IPS-NIHi11 (cell line): ENCODE measurements at places on chromosomes 7 and 10.

- DNase-seq = no peak
Measured at GRCh38 chr7:1188720-1189294, 28.8 kb upstream of the ZFAND2A start.

DNA sequence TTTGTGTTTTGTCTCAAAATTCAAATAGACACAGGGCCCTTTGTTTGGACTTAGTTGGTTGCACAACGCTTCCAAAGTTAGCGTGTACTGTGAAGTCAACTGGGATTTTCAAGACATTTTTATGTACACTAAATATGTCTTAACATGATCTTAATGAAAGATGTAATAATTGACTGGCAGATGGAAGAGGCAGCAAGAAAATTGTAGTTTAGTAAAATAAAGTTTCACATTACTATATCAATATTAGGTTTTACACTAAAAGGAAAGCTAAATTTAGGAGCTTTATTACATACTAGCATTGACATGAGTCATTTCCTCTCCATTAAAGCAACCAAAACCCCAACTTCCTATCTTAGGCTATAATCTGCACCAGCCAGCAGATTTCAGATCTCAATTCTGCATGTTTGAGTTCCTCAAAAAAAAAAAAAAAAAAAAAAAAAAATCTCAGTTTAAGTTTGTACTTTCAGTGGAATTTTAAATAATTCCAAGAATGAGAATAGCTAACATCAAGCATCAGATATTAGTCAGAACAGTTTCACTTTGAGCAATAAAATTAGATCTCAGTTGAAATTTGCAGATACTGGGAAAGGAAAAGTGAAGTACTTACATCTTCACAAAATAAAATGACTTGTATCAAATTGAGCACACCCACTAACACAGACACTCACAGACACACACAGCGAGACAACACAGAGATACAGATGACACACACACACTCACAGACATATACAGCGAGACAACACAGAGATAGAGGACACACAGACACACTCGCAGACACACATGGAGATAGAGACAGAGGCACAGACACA lies 346.6 kb upstream of the KLF6 start:
- no peak for DNase-seq

GRCh38 chr7:35849954-35850353 lies 49.1 kb downstream of the SEPTIN7 start:
- no peak for DNase-seq

DNA sequence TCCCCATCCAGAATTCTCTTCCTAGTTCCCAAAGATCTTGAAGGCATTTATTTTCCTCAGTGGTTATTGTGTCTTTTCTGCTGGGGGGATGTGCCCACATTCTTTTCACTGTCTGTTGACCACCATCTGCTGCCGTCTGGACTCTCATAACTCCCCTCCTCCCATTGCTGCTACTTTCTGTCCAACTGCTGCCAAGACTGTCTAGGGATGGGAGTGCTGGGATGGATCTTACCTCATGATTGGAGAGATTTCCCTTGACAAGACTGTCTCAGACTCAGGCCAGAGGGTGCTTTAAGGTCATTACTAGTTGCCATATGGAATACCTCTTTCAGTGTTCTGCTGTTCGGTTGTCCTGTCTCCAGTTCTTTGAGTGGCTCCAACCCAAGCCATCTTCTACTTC lies 141.6 kb downstream of the C1GALT1 start:
- DNase-seq = no peak
